Activated CD4-positive, alpha-beta T cell treated with anti-CD3 and anti-CD28 coated beads, Interleukin-2, Interleukin-6, amounts not matched to agents 100 ng/mL and 50 ng/mL, durations not matched to agents 16 hours and 8 hours (primary cell): ENCODE measurements at places on chromosomes 2 and 18.

DNA sequence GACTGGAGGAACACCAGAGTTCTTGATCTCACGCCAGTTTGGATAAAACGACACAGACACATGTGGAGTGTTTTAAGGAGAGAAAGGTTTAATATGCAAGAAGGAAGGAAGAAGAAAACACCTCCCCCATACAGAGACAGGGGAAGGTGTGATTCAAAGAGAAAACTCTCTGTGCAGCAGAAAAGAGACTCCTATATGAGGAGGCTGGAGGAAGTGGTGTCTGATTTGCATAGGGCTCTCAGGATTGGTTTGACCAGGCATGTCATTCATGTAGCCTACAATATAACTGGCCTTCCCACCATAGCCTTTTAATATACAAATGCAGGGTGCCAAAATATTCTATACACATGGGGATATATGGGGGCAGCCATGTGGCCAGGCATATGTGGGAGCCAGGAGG lies 1386.5 kb downstream of the RPIA start:
- DNase-seq = no peak

DNA sequence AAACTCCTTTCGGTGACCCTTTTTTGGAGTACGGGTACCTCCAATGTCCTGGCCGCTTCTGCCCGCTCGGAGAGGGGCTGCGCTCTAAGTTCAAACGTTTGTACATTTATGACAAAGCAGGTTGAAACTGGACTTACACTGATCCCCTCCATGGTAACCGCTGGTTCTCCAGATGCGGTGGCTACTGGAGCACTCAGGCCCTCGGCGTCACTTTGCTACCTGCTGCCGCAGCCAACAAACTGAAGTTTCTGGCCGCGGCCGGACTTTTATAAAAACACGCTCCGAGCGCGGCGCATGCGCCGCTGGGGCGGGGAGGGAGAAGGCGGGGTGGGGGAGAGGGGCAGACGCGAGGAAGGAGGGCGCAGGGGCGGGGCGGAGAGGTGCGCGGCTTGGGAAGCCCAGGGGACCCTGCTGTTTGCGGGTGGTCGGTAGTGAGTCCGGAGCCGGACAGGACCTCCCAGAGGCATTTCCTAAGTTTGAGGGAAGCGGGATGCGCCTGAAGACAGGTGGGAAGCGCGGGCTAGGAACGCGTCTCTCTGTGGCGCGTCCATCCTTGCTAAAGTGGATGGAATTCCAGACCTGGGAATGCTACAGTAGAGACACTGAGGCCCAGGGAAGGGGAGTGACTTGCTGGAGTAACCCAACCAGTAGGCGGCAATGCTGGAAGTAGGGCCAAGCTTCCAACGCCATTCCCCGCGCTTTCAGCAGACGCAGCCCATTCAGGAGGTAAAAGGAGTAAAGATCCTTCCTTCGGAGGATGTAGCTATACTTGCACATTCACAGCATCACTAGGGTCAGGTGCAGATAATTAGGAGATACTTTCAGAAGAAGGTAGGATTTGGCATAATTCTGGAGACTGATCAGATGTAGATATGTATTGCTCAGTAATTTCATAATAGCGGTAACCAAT lies at the start of gene CXCR4:
Gene CXCR4, minus strand, starts transcription at position 241 of the 910 bp plus-strand sequence. Its CDS starts 89 bp downstream, at position 152.
- peak; percentile 92 for DNase-seq

DNA sequence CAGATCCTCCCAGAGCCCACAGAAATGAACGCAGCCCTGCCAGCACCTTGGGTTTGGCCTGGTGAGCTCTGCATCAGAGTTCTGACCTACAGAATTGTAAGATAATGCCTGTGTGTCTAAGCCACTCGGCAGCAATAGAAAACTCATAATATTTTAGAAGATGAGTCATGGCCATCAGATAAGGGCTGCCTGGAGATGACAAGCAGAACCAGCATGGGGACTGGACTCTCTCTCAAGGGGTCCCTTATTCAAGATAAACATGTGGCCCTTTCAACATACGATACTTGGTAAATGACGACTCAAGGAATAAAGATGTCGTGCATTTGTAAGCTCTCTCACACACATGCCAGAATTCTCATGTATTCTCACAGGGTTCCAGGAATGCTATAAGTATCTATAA lies 8.5 kb upstream of the AGAP1 start:
- no peak for DNase-seq

DNA sequence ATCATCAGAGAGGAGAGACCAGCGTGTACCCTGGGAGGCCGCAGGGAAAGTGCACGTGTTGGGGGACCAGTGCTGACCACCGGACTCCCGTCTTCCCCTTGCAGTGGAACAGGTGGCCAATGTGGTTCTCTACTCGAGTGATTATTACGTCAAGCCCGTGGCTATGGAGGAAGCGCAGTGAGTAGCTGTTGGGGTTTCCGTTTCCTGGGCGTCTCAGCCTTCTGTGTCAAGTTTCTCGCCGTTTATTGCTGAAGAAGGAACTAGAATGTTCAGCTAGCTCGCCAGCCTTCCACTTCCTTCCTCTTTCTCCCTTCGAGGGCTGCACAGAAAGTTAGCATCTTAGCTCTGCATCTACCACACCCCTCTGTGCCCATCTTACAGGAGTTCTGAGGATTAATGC lies 22.8 kb upstream of the DGKD start:
- peak; percentile 78 for DNase-seq

GRCh38 chr18:76496194-76496890 lies 1.3 kb upstream of the ZNF516 start:
- DNase-seq = no peak

GRCh38 chr2:11699686-11700670 lies 30.0 kb upstream of the NTSR2 start:
- DNase-seq = no peak

DNA sequence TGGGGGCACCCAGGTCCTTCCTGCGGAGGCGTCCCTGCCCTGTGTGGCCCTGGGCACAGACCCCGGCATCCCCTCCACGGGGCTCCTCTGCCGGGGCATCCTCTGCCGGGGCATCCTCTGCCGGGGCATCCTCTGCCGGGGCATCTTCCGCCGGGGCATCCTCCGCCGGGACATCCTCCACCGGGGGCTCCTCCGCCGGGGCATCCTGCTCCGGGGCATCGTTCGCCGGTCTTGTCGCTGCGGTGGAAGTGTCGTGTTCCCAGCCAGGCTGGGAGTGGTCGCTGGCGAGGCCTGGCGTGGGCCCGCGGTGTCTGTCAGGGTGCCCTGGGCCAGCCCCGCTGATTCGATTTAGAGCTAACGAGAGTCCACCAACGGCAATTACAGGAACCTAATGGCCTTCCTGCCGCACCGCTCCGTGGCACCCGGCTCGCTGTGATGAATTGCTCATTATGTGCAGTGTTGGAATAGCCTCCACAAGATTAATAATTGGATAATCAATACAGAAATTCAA lies 115.1 kb downstream of the NFATC1 start:
- DNase-seq = no peak

GRCh38 chr2:190507135-190507534 lies 27.4 kb downstream of the NEMP2 start:
- no peak for DNase-seq

- DNase-seq = no peak
Observed at GRCh38 chr2:24969784-24970183, 2.0 kb downstream of the DNAJC27 start.

- DNase-seq = peak; percentile 62
Observed at GRCh38 chr2:144922519-144922918, 402.6 kb upstream of the ZEB2 start.

- no peak for DNase-seq
Observed at GRCh38 chr2:86453836-86454235, 12.7 kb downstream of the KDM3A start.

GRCh38 chr2:19547321-19547720 lies 188.9 kb upstream of the OSR1 start:
- DNase-seq = no peak

- DNase-seq = no peak
Observed at GRCh38 chr2:188364033-188364630, 72.5 kb downstream of the GULP1 start.

- DNase-seq = no peak
Observed at GRCh38 chr18:68387246-68387645, 327.7 kb downstream of the TMX3 start.

DNA sequence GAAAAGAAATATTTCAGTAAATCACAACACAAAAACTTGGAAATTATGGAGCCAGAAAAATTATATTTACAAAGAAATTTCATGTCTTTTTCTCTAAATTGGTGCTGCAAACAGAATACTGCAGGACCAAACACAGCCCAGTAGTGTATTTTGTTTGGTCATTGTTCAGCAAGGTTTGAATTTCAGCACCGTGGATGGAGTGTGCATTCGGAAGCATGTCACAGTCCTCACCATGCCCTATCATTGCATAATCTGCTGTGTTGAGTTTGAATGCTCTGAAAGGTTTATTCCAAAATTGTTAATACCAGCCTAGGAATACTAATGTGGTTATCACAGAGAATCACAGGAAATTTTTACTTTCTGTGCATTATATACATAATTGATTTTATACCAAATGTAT lies 296.7 kb downstream of the METTL4 start:
- DNase-seq = no peak
